Mesothelial cell of epicardium (in vitro differentiated cells): ENCODE measurements at places on chromosomes 11 and 22. TPM values are rescaled to one million over a fixed set of nuclear protein-coding genes. Genes with fewer than 3 reads are reported as not detected.

DNA sequence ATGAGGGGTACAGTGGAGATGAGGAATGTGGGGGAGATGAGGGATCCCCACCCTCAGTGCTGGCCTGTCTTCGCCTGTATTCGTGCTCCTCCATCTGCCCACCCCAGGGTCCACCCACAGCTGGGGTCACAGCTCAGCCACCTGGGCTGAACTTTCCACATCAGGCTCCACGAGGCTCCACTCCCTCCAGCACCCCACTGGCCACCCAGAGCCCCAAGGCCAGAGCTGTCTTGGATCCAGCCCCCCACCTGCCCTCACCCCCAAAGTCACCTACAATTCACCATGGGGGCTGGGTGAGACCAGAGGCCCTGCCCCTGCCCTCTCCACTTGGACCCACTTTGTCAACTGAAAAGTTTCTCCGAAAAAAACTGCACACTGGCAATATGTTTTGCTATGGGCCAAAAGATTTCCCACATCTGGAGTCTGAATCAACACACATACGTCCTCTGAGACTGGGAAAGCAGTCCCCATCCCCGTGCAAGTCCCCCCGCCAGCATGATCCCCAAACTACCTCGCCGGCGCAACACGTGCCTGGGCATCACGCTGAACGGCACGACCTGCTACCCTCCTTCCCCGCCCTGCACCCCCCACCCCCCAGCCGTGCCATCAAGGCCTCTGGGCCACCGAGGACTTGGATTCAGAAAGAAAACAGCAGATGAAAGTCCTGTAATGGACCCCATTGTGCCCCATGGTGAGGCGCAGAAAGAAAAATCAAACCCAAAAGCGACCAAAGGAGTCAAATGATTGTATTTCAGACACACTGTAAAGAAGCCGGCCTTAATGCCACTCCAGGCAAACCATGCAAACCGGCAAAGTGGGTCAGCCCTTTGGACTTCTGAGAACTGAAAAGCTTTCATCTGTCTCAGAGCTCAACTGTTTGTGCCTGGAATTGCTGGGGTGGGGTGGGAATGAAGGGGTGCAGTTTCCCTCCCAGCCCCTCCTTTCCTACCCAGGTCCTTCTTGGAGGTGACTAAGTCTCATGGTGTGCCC is 16.5 kb upstream of the GAL start:
- H3K36me3 ChIP-seq: no peaks in the 10 kb centered on the region
- H3K27me3 ChIP-seq: peaks cover 23% of the 10 kb centered on the region
- H3K4me1 ChIP-seq: no peaks in the 10 kb centered on the region
- H3K4me3 ChIP-seq: no peak overlapping the region
- H3K27ac ChIP-seq: peak overlapping the region; percentile 21
- no peak for DNase-seq

DNA sequence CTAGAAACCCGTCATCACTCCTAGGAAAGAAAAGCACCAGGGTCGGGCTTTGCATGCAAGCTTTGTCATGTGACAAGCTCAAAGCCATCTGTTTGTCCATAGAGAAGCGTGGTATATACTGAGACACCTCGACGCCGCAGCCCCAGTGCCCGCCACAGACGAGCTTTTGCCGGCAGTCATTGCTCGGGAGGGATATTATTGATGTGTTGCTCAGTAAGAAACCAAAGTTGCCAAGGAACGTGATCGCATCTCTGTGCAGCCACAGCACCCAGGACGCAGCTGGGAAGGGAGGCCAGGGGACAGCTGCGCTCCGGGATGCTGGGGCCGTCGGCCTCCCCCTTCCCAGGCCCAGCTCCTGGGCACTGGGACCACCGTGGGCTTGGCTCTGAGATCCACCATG is 89.5 kb upstream of the KCNQ1OT1 start:
- peak; percentile 8 for DNase-seq
- H3K27me3 ChIP-seq: no peaks in the 10 kb centered on the region
- H3K36me3 ChIP-seq: peaks cover 7% of the 10 kb centered on the region
- peaks cover 29% of the 10 kb centered on the region for H3K4me1 ChIP-seq
- peak overlapping the region; percentile 34 for H3K27ac ChIP-seq
- H3K4me3 ChIP-seq: no peak overlapping the region

GRCh38 chr11:126496576-126497337 is 141.3 kb downstream of the ST3GAL4 start:
- H3K36me3 ChIP-seq: no peaks in the 10 kb centered on the region
- H3K4me1 ChIP-seq: peaks cover 6% of the 10 kb centered on the region
- DNase-seq: no peak
- no peak overlapping the region for H3K4me3 ChIP-seq
- H3K27ac ChIP-seq: no peak overlapping the region

GRM5 gene
- 0.35 to 0.42 TPM (median 0.41 TPM) in 3 replicates for total RNA-seq

- no peak for DNase-seq
- H3K4me1 ChIP-seq: peaks cover 4% of the 10 kb centered on the region
- H3K27me3 ChIP-seq: peaks cover 16% of the 10 kb centered on the region
- H3K27ac ChIP-seq: no peak overlapping the region
These were observed 74.0 kb upstream of the CLDN5 start for GRCh38 chr22:19598054-19598855.

OR52E8 gene
- total RNA-seq: not detected in 3 replicates

HMGXB4 gene
- 35.4 to 38.2 TPM (median 36.6 TPM) in 3 replicates for total RNA-seq

GRCh38 chr11:79400717-79401330 is 40.0 kb downstream of the TENM4 start:
- no peaks in the 10 kb centered on the region for H3K27me3 ChIP-seq
- H3K27ac ChIP-seq: no peak overlapping the region
- H3K36me3 ChIP-seq: peaks cover 5% of the 10 kb centered on the region
- no peak overlapping the region for H3K4me3 ChIP-seq
- no peak for DNase-seq

LYVE1 gene
- 0.13 to 0.25 TPM (median 0.18 TPM) in 3 replicates for total RNA-seq

CELSR1 gene
- 17.8 to 18.8 TPM (median 18.4 TPM) in 3 replicates for total RNA-seq

- no peak for DNase-seq
- peaks cover 52% of the 10 kb centered on the region for H3K27me3 ChIP-seq
- H3K27ac ChIP-seq: no peak overlapping the region
These were observed 37.3 kb downstream of the FLI1 start for GRCh38 chr11:128731041-128731663.
